ENCODE measurements at places on chromosomes 1 and 21.

GRCh38 chr1:151007853-151008243 lies 401 bp upstream of the PRUNE1 start:
- no peak for DNase-seq

GRCh38 chr1:32917521-32917920 lies 16.3 kb upstream of the TMEM54 start:
- no peak for DNase-seq

GRCh38 chr1:44616284-44616990 lies 57.8 kb downstream of the TMEM53 start:
- DNase-seq, result no peak

DNA sequence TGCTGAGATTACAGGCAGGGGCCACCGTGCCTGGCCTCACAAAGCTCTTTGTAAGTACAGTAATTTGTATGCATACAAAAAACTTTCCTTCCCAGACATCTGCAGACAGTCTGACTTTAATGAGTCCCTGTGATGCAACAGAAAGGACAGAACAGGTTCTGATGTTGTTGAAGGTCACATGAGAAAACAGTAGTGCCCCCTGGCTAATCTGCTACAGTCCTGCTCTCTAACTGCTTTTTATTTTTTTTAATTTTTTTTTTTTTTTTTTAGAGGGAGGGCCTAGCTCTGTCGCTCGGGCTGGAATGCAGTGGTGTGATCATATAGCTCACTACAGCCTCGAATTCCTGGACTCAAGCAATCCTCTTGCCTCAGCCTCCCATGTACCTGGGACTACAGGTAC lies 36.7 kb downstream of the ACBD3 start:
- DNase-seq, result no peak

DNA sequence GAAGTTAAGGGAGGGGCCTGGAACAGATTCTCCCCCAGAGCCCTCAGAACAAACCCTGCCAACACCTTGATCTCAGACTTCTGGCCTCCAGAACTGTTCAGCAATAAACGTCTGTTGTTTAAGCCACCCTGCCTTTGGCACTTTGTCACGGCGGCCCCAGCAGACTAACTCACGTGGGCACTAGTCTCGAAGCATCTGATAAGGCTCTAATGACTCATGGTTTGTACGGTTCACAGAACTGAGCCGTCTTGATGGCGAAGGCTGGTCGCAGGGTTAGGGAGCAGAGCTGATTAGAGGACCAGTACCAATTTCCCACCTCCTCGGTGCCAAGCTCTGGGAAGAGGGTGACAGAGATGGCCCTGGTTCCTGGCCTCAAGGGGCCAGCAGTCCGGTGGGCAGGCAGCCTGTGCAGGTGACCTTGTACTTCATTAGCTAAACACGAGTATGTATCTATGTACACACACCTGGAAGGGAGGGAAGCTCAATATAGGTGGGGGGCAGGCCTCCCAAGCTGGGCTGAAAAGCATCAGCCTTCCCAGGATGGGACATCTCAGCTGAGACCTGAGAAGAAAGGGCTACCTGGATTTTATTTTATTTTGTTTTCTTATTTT lies 112.8 kb downstream of the MRPS6 start:
- DNase-seq, result no peak

- peak; percentile 25 for DNase-seq
Measured at GRCh38 chr1:75908717-75909152, 23.5 kb downstream of the ASB17 start.

DNA sequence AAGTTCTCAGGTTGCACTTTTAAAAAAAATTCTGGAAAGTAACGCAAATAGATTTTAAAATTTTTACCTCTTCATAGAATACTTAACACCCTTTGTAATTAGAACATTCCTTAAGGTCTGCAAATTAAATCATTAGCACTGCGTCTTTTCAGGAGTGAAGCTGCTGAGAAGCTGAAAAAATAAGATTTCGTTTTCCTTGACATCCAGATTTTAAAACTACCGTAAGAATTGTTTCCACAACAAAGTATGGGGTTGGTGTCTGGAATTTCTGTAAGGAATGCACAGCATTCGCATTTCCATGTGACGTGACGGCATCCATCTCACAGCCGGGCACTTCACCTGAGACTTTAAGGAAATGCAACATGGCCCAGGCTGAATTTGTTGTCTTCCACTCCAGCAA lies 76.3 kb upstream of the COX20 start:
- no peak for DNase-seq

DNA sequence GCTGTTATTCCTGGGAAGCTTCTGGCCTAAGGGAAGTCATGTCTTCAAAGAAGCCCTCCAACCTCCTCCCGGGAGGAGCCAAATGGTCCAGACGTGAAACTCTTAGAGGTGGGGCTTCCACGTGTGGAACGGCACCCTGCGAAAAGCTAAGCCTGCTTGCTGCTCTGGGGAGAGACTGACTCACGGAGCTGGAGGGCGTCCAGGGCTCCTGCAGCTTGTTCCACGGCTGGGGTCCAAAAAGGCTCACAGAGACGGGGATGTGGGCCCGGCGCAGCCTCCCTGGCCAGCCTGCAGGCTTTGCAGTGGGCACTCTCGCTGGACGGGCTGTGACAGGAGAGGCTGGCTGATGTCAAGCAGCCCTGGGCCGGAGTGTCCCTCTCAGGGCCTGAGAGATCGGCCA lies 105.1 kb downstream of the COLGALT2 start:
- DNase-seq, result no peak

DNA sequence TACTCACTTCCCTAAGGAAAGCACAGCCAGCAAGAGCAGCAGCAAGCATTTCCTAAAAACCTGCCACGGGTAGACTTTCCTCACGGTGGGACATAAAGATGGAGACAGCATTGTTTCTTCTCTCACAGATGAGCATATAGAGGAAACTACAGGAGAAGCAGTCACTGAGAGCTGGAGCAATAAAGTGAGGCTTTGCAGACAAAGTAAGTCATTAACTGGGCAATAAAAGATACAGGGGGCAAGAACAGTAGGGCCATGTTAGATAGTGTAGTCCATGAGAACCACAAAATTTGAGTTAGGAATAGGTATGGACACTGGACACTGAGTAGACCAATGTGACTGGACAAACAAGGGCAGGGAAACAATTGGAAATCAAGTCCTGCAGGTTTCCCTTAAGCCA lies 240.1 kb upstream of the NFIA start:
- DNase-seq, result no peak

GRCh38 chr1:224064150-224064549 lies 49.8 kb upstream of the FBXO28 start:
- no peak for DNase-seq

DNA sequence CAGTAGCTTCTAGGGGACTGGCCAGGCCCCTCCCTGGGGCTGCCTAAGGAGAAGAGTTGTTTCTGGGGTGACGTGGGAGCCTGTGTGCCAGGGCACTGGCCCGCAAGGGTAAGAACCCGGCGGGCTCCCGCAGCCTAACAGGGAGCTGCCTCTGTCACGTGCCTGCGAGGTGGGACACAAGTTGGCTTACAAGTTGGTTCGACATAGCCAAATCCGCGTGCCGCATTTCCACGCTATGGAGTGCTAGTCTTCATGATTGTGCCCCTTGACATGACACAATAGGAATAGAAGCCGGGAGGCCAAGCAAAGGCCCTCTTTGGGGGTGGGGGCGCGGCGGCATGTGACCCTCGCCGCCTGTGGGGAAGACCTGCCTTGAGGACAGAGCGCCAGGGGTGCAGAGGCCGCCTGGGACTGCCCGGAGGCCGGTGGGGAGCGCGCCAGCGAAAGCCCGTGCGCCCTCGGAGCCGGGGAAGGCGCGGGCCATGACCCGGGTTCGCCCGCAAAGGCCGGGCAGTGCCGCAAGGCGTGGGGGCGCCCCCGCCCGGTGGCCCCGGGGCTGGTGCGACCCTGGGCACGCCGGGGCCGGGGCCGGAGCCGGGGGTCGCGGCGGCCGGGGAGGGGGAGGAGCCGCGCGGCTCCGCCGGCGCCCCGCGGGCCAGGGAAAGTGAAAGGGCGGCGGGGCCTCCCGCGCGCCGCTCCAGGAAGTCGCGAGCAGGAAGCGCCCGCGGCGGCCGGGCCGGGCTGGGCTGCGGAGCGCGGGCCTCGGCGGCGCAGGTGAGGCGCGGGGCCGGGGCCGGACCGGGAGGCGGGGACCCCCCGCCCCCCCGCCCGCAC lies at the start of gene SLC37A1:
SLC37A1 (plus strand) TSS at position 702 of the 834 bp plus-strand sequence. CDS start 4,603 bp downstream, outside the sequence.
- DNase-seq, result peak; percentile 81

DNA sequence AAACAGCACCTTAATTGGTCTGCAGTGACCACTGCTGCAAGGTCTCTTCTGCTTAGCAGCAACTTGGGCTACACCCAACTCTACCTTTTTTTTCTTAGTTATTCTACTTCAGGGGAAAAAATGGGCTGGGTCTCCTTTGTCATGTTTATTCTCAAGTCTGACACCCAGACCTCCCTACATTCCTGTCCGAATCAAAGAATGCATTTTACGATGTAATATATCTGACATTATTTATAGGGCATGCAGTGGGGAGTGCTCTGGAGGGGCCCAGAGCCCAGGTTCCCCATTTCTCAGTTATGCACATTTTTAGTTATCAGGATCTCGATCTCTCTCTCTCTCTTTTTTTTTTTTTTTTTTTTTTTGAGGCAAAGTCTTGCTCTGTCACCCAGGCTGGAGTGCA lies 50.5 kb downstream of the OPTC start:
- no peak for DNase-seq

DNA sequence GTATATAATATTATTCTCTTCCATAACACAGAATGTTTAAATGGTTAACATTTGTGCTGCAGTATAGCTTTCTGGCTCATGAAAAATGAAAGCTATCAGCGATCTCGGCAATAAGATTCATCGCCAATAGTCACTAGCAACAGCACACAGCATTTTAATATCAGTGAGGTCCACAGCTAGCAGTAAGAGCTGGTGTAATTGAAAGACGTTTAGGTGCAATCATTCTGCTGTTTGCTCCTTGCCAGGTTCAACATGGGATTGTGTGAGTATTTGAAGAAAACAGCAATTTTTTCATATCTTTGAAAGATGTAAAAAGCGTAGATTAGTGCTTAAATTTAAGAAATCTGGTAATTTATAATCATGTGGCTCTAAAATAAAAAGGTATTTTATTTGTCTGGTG lies 20.1 kb downstream of the PRKACB start:
- no peak for DNase-seq

DNA sequence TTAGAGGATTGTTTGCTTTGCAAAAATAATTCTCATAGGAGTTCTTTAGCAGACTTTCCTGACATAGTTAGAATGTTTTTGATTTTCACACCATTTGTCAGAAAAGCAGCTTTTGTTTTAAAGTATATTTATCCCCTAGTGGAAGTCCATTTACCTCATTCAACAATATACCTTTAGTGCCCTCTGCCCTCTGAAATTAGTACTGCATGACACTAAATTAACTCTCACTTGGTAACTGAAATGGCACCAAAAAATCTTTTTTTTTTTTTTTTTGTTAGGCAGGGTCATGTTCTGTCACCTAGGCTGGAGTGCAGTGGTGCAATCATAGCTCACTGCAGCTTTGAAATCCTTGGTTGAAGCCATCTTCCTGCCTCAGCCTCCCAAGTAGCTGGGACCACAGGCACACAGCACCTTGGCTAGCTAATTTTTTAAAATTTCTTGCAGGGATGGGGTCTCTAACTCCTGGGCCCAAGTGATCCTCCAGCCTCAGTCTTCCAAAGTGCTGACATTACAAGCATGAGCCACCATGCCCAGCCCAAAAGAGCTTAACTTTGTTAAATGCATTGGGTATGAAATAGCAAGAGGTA lies 13.6 kb downstream of the LRRC42 start:
- DNase-seq, result peak; percentile 47

DNA sequence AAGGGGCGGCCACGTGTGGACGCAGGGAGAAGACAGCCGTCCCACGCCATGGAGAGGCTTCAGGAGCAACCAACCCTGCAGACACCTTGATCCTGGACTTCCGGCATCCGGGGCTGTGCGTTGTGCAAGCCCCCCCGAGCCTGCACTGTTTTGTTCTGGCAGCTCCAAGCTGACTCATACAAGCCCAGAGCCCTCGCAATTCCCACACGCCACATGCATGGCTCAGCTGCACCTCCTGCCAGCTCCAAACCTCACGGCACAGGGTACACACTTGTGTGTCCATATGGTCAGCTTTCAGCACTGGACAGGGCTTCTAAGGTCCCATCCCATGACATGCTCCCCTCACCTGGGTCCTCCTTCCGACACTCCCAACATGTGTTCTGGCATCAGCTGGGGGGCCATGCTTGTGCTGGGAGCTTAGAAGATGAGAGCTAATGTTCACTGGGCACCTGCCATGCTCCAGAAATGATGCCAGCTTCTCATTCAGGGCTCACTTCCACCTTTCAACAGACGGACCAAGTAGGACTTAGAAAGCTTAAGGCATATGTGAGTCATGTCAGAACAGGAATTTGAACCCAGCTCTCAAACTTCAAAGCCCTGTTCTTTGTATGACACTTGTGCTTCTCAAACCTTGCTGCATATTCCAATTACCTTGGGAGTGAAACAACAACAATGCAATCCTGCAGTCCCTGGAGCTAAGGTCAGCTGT lies 137.3 kb downstream of the PGBD5 start:
- no peak for DNase-seq

DNA sequence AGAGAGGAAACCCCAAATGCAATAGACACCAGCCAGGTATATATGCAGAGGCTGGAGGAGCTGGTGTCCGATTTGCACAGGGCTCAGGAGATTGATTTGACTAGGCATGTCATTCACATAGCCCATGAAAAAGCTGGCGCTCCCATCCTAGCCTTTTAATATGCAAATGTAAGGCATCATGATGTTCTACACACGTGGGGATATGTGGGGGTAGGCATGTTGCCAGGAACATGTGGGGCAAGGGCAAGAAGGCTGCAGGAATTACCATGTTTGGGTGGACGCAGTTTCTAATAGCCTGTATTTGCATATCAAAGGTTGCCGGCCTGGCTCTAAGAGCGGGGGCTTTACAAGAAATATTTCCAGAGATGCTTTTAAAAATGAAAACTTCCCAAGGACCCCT lies 11.7 kb upstream of the SH3GLB1 start:
- DNase-seq, result no peak

GRCh38 chr1:50265790-50266314 lies 157.1 kb downstream of the ELAVL4 start:
- DNase-seq, result peak; percentile 73

GRCh38 chr21:46550116-46550941 lies 54.6 kb downstream of the S100B start:
- DNase-seq, result peak; percentile 58

DNA sequence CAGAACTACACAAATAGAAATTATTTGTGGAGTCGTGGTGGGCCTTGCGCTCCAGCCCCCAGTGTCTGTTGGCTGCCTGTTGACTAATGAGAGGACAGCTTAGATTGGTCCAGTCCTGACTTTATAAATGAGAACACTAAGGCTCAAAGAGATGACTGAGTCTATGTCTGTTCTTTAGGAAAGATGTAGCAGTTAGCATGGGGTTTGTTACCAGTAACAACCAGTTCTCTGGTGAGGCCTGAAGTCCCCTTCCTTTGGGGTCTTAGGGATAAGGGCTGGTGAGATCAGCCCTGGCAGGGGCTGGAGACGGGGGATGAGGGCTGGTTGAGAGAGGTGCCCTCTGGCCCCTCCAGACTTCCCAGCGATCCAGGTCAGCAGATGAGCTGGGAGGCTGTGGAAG lies 9.1 kb downstream of the TOR3A start:
- DNase-seq, result no peak

GRCh38 chr1:200438911-200439310 lies 29.1 kb upstream of the ZNF281 start:
- DNase-seq, result no peak
